ENCODE measurements at places on chromosomes 11 and 22.

GRCh38 chr11:64568041-64568571 lies 22.9 kb upstream of the SLC22A12 start:
- no peak for DNase-seq

- no peak for DNase-seq
Measured at GRCh38 chr11:115736146-115736545, 231.9 kb upstream of the CADM1 start.

GRCh38 chr22:20554824-20555223 lies 47.4 kb downstream of the MED15 start:
- DNase-seq: no peak

- DNase-seq: no peak
Measured at GRCh38 chr11:110855191-110855590, 143.0 kb upstream of the ARHGAP20 start.

DNA sequence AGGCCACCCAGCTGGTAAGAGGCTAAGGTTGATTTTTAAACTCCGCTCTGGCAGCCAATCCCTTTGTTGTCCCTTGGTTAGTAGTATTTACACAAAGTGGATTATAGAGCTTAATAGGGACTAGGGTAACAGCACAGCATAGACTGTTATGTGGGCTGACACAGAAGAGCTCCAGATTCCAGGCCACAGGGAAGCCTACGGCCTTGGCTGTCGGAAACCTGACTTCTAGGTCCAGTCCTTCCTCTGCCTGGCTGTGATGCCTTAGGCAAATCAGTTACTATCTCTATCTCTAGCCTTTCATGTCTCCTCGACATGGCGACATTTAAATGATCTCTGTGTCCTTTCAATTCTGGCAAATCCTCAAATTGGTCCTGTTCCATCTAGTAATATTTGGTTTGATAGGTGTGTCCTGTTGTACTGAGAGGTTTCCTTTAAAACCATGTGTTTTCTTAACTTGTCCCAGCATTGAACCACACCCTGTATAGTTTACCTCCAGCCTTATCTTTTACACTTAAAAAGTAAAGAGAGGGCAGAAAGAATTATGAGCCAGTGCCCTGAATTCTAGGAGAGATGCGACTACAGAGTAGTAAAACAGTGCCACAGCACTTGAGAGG lies 4.2 kb downstream of the MMP1 start:
- DNase-seq: no peak

Measured in H4 (cell line).